ENCODE measurements at places on chromosomes 4 and X. TPM values are rescaled to one million over a fixed set of nuclear protein-coding genes. Genes with fewer than 3 reads are reported as not detected.

Gene TRIM61
- polyA plus RNA-seq = 0.16 TPM

Gene F8A3
- polyA plus RNA-seq = 1.2 TPM

DNA sequence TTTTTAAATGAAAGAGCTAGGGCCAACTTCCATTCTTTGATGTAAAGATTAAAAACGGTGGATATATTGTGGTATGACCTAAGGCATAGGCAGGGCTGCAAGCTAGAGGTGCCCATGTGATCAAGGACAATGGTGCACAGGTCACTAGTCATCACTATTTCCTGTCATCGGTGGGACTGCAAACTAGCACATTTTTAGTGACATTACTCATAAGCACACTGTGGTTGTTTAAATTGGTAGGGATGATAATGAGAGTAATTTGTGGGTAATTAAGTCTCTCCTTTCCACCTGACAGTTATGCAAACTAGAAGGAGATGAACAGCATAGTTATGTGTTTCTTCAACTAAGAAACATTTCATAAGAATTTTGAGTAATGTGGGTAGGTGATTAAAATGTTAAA is 85.4 kb downstream of the GPRIN3 start:
- no peaks in the 10 kb centered on the region for H3K36me3 ChIP-seq
- H3K4me1 ChIP-seq = peaks cover 3% of the 10 kb centered on the region
- no peaks in the 10 kb centered on the region for H3K27me3 ChIP-seq
- no peak overlapping the region for H3K4me3 ChIP-seq

- H3K4me3 ChIP-seq = no peak overlapping the region
- DNase-seq = no peak
- no peaks in the 10 kb centered on the region for H3K4me1 ChIP-seq
Observed at GRCh38 chr4:165834116-165834515, 38.9 kb upstream of the TLL1 start.

DNA sequence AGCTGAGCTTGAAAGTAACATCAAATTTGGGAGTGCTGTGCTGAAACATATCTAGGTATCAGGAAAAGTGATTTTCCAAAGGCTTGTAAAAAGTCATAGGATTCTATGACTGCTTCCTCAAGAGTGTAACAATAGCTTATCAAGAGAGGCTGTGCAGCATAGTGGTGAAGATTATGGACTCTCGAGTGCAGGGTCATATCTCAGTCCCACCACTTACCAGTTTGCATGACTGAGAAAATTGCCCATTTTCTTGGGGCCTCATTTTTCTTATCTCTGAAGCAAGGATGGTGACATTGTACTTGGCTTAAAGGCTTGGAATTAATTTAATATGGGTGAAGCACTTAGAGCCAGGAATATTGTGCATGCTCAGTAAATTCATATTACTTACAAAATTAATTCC is 57.2 kb downstream of the AFF1 start:
- H3K4me3 ChIP-seq = no peak overlapping the region
- no peak for DNase-seq
- no peak overlapping the region for H3K27ac ChIP-seq
- peaks cover 8% of the 10 kb centered on the region for H3K4me1 ChIP-seq
- H3K27me3 ChIP-seq = no peaks in the 10 kb centered on the region
- no peaks in the 10 kb centered on the region for H3K36me3 ChIP-seq

GRCh38 chrX:125520029-125520428 is 200.4 kb downstream of the TEX13C start:
- no peaks in the 10 kb centered on the region for H3K36me3 ChIP-seq
- H3K27ac ChIP-seq = no peak overlapping the region
- no peak for DNase-seq
- H3K4me1 ChIP-seq = no peaks in the 10 kb centered on the region
- no peak overlapping the region for H3K4me3 ChIP-seq
